Kidney glomerular epithelial cell (primary cell): ENCODE measurements at places on chromosomes 2 and 18.

GRCh38 chr2:231634951-231635875 lies 42.5 kb downstream of the TEX44 start:
- no peak for DNase-seq

DNA sequence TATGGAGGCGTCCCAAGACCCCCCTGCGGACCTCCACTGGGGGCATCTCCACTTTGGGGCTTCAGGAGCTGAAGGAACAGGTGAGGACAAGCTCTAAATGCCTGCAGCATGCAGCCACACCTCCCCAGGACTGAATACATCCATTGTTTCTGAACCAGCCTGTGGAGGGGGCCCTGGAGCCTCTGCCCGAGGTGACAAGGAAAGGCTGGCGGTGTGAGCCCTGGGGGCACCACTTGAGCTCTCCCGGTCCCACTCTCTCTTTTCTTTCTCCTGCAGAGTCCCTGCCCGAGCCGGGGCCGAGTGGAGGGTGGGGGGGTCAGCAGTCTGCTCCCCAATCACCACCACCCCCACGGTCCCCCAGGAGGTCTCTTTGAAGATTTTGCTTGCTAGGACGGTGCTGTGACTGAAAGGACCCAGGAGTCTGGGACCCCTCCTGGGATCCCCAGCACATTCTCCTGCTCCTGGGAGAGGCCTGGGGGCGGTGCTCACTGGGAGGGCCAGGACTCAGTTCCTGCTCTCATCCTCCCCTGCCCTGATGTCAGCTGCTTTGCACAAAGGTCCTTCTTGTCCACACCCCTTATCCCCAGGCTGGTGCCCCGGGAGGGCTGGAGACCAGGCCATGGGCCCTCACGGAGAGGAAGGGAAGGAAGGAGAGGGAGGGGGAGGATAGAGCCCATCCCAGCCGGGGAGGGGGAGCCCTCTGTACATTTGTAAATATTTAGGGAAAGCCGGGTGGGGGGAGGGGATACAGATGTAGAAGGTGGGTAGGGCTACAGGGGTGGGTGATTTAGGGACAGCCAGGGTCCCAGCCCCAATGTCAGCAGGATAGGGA lies 5.7 kb downstream of the CHPF start:
- DNase-seq, result no peak

- DNase-seq, result no peak
Observed at GRCh38 chr2:156437931-156438410, 1.8 kb downstream of the GPD2 start.

DNA sequence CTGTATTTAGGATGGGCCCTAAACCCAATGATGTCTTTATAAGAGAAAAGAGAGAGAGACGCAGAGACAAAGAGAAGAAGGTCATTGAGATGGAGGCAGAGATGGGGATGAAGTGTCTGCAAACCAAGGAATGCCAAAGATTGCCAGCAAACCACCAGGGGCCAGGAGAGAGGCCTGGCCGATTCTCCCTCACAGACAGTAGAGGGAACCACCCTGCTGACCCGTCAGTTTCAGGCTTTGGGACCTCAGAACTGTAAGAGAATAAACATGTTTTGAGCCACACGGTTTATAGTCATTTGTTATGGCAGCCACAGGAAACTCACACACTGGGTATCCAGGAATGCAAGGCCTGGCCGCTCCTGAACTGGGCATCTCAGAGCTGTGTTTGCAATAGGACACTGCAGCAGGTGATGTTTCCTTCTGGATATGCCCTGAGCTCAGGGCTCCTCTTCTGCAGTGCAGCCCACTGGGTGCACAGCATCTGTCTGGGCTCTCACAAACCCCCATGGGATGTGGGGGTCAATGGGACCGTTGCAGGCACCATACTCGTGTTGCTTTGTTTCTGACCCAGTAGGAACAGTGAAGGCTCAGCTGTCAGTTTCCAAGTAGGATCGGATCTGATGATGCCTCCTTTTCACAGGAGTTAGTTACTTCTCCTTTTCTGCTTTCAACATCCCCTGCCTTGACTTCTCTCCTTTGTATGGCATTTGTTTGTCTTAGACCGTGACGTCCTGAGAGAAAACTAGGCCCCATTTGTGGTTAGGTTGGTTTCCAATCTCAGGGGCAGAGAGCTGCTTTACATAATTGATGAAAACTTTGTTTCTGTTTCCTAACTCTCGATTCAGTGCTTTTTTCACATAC lies 20.8 kb downstream of the PTPN18 start:
- no peak for DNase-seq

GRCh38 chr18:24322584-24323136 lies 75.0 kb downstream of the OSBPL1A start:
- no peak for DNase-seq

DNA sequence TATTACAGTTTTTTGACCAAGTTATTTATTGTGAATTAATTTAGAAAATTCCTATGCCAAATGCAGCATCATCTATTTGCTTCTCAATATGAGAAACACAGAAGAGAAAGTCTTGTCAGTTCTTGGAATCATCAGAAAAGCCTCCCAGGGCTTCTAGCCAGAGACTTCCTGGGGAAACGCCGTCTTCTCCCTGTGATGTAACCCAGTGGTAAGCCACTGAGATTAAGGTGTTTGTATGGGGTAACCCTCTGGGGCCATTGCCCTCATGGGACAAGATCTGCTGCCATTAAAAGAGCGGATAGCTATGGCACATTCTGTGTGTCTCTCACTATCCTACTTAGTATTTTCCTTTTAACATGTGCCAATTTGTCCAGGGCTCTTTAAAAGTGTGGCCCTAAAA lies 28.0 kb downstream of the ANKRD29 start:
- DNase-seq, result no peak

- DNase-seq, result no peak
Observed at GRCh38 chr2:3325458-3326181, 52.0 kb downstream of the EIPR1 start.

- no peak for DNase-seq
Observed at GRCh38 chr18:72208920-72209676, 335.0 kb downstream of the CBLN2 start.

GRCh38 chr2:242013771-242014170 lies 144.2 kb downstream of the RTP5 start:
- DNase-seq, result no peak

DNA sequence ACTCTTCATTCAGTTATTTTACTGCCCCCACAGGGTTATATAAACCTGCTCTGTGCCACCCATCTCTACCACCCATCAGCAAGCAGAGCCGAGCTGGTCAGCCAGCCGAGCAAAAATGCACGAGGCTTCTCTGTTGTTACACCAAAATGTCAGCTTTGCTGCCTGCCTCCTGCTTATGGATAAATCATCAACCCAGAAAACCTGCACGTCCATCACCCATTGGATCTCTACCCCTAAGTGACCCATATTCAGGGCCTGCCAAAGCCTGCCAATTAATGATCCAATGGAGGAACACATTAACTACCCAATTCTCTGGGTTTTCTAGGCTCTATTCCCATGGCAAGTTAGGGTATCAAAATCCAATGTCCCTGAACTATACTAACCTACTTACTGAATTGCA lies 365.5 kb upstream of the ACVR2A start:
- DNase-seq, result peak; percentile 19

DNA sequence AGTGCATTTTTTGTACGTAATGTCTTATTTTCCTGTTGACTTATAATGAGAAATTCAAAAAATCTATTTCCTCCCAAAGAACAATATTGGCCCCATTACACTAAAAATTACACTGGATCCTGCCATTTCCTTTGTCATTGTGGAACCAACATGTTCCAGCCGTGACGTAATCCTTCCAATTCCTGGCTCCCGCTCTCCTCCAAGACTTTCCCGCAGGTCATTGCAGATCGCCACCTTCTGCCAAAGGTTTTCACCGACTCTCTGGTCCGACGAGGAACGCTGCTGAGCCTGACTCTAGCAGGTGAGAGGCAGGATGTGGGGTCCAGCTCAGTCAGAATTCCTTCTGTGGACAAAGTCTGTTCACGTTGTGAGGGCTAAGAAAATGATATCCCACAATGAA lies 38.0 kb downstream of the PTGR3 start:
- no peak for DNase-seq

DNA sequence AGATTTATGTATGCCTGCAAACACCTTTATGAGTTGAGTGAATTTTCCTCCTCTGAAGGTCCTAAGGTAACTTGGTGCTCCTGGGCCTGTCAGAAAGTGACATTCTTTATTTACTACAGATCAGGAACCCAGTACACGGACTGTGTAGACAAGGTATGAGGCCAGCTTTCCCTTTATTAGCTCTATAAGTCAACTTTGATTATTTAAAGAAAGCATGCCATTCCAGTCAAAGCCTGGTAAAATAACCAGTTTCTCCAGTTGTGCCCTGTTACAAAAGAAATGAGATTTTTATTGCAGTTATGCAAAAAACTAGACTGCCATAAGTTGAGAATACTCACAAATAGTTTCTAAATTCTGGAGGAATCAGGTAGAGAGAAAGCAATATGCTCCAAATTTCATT lies 266.1 kb upstream of the SP5 start:
- DNase-seq, result no peak

- no peak for DNase-seq
Observed at GRCh38 chr2:60808330-60808801, 52.3 kb downstream of the PAPOLG start.

DNA sequence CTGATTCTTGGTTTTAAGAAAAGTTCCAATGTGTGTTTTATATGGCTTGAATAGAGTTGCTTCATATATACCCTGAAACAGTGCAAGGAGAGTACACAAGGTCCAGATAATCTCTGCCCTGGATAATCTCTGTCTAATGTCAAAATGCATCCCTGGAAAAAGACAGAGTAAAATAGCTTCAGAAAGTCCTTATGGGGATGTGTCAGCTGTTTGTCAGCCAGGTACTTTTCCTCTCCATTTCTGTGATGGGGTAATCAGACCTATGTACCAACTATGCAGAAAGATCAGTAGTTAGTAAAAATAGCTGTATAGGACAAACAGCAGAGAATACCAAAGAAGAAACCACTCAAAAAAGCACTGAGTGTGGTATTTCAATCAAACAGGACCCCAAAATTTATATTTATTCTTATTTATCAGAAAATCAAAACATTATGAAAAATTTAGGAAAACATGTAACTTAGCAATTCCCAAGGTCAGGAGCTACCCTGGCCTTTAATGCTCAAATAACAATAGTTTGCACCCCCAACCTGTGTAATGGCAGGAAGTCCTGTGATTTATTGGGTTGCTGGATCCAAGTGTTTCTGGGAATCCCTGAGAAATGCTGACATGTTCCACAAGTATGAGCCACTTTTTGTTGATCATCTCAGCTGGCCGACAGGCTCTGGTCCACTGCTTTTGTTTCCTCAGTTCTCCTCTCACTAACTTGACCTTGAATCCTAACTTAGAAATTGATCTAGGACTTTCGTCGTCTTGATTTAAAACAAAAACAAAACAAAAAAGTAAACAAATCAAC lies 69.6 kb downstream of the MDH1 start:
- peak; percentile 29 for DNase-seq

DNA sequence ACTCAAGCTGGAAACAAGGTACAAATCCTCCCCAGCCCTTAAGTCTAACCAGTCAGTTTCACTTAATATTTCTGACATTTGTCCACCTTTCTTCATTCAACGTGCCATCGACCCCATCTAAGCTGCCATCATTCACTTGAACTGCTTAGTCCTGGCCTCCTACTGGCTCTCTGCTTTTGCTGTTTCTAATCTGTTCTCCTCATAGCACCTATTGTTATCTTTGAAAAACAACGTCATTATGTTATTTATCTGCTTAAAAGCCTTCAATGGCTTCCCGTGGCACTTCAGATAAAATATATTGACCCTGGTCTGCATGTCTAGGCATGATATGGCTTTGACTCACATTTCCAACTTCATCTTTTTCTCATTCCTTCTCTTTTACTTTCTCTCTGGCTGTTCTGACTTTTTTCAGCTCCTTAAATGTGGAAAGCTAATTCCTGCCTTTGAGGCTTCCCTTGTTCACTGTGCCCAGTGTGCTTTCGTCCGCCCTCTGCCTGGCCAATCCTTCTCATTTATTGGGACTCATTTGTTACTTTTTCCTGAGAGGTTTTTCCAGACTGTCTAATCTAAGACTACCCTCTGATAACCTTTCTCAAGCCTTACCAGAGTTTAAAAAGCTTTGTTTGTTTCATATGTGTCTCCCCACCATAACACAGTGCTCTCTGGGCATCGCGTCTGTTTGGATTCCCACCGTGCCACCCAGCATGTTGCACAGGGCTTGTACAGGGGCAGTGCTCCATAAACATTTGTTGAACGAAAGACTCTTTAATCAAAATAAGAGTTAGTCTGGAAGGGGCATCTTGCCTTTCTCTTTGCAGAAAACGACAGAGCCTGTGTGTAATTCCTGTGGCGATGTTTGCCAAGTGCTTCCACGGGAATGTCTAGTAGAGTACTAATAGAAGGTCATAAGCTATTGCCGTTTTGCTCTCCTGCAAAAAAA lies 183.9 kb downstream of the FMNL2 start:
- no peak for DNase-seq

DNA sequence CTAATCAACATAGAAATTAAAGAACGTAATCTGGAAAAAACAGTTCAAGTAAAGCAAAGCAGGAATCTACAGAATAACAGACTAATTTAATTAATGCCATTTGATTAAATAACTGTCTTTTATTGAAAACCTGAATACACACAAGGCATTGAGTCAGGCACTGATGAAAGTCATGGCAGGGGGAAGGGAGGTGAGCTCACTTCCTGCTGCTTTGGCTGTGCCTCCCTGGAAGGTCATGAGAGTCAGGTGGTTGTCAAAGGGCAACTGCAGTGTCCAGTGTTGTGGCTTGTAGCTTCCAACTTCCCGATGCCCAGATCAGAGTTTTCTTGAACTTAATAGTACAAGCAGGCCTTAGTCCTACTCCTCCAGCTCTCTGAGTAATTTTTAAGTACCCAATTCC lies 180.9 kb downstream of the PID1 start:
- no peak for DNase-seq

DNA sequence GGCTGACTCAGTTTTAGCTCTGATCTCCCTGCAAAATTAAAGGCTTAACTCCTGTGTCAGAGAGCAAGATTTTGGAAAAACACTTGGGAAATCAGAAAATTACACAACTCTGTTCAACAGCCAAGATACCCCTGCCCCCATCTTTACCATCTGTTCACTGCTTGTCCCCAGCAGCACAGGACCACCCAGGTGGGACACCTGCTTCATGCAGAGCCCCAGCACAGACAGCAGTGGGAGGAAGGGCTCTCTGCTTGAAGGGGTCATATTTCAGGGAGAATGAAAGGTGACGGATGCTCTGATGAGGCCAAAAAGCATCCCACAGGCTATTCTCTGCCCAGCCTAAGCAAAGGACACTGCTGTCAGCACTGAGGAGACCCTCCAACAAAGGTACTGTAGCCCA lies 584.6 kb upstream of the KLHL29 start:
- DNase-seq, result no peak

- no peak for DNase-seq
Observed at GRCh38 chr2:31237348-31238017, 3.5 kb downstream of the EHD3 start.
